Activated T-helper 9 cell treated with anti-CD3 and anti-CD28 coated beads, Interleukin-2, amount 50 U/mL, for 16 hours (primary cell): ENCODE measurements at places on chromosomes 12 and 14.

DNA sequence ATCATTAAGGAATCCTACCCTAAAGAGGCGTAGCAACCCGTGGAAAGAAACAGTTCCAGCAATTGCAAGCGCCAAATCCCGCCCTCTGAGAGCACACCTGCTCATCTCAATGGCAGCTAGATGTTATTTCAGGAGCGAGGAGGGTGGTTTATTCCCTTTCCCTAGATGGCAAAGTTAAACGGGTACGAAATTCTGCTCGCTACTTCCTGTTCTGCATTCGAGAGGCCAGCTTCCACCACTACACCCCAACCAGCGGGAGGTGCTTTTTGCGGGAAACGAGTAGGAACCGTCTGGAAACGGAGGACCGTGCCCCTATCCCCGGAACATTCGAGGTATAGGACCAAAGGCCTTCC is 536 bp downstream of the VPS29 start:
- DNase-seq = no peak

- DNase-seq = peak; percentile 13
These were observed 94.7 kb downstream of the SLC2A13 start for GRCh38 chr12:40010899-40011774.

- DNase-seq = no peak
These were observed 628 bp upstream of the LLPH start for GRCh38 chr12:66131067-66131688.

GRCh38 chr12:111605911-111606766 is 7.0 kb upstream of the ATXN2 start:
- no peak for DNase-seq

DNA sequence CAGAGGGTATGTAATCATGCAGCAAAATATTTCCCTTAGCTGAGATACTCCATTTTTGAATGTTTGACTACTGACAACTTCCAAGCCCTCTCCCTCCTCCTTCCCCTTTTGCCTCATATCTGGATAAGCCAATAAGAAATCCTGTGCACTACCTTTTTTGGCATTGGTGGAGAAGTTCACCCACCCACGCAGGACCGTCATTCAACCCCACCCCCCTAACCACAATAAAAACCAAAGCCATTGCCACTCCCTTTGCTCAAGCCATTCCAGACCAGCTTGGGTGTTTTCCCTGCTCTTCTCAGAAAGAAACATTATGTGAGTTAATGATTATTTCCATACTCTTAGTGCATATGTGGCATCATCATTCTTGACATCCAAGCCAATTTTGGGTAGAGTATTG is 176.7 kb downstream of the PTPN11 start:
- DNase-seq = no peak

DNA sequence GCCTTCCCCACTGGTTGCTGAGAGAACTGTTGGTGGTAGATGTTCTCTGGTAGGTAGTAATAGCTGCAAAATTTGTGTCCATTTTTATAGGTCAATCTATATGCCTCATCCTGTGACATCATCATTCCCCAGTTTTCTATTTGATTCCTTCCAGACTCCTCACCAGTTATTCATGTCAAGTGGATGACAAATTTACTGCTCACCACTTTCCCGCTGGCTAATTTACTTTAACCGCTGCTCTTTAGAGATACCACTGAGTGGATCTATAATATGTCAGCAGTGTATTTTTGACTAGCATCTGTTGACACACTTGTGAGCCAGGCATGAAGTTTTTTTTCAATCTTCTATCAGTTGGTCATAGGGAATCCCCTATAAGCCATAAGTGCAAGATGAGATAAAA is 24.6 kb downstream of the GPR65 start:
- no peak for DNase-seq

GRCh38 chr12:45977620-45978019 is 12.8 kb downstream of the SCAF11 start:
- DNase-seq = no peak

- DNase-seq = no peak
These were observed 39.1 kb downstream of the DIO3 start for GRCh38 chr14:101600336-101600890.

DNA sequence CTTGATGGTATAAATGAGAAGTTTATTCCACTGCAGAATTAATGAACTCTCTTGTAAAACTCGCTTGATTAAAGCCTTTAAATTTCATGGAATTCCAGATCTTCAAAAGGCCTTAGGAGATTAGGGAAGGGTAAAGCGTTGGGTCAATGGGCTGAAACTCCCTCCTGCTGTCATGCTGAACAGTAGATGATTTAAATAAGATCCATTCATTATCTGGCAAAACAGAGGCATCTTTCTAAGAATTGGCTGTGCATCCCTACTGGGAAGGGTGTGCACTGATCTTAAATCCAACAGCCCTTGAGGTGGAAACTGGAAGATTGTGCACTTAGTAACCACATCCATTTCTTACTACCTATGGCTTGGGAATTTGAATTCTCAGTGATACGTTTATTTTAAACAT is 56.0 kb downstream of the PLCZ1 start:
- DNase-seq = no peak

DNA sequence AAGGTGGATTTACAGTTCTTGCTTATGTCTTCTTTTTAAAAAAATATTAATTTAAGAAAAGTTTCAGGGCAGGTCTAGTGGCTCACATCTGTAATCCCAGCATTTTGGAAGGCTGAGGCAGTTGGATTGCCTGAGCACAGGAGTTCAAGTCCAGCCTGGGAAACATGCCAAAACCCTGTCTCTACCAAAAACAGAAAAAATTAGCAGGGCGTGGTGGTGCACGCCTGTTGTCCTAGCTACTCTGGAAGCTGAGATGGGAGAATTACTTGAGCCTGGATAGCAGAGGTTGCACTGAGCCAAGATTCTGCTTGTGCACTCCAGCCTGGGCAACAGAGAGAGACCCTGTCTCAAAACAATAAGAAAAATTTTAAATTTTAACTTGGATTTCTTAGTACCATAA is 5.4 kb upstream of the TAS2R46 start:
- no peak for DNase-seq

GRCh38 chr14:61140271-61140670 is 140.9 kb downstream of the TMEM30B start:
- DNase-seq = no peak

GRCh38 chr12:2856051-2856450 is 788 bp downstream of the TEX52 start:
- DNase-seq = no peak

DNA sequence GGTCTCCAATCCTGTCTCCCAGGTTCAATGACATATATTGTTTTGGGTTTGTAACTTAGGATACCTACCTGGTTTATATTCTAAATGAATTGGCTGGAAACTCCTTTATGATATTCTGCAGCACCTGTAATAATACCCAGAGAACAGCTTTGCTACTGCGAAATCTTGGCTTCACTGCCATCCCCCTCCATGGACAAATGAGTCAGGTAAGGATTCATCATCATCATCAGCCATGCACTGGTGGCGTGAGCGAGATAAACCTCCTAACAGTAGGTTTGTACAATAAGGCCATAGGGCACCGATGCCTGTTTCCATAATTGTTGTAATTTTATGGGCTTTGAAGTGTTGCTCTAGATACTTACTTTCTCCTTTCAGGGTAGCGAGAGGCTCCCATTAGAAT is 10.7 kb downstream of the DDX47 start:
- no peak for DNase-seq

GRCh38 chr14:36976571-36977023 is 195.8 kb downstream of the SLC25A21 start:
- DNase-seq = no peak

- DNase-seq = no peak
These were observed 43.9 kb upstream of the TESC start for GRCh38 chr12:117143008-117143532.

DNA sequence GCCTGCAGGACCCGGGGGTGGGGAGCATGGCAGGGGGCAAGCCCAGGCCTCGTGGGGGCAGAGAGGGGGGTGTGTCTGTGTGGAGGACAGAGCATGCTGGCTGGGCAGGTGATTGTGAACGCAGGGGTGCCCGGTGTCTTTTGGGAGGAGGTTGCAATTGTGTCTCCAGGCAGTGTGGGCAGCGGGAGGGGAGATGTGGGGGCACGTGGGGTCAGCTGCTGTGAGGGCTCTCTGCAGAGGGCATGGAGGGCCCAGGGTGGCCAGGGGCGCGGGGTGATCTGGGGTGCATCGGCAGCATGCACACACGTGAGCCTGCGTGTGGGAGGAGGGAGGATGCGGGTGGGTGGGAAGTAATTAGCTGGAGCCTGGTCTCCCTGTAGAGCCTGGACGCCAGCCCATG is 32.2 kb upstream of the DIO3 start:
- no peak for DNase-seq

DNA sequence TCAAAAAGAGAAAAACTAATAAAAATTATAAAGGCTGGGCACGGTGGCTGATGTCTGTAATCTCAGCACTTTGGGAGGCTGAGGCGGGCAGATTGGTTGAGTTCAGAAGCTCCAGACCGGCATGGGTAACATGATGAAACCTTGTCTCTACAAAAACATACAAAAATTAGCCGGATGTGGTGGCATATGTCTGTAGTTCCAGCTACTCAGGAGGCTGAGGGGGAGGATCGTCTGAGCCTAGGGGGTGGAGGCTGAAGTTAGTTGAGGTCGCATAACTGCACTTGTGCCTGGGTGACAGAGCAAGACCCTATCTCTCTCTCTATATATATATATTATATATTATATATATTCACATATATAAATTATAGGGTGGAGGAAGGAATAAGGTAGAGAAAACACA is 32.5 kb upstream of the ANO2 start:
- DNase-seq = no peak

GRCh38 chr12:14756334-14757143 is 46.7 kb downstream of the WBP11 start:
- DNase-seq = no peak

DNA sequence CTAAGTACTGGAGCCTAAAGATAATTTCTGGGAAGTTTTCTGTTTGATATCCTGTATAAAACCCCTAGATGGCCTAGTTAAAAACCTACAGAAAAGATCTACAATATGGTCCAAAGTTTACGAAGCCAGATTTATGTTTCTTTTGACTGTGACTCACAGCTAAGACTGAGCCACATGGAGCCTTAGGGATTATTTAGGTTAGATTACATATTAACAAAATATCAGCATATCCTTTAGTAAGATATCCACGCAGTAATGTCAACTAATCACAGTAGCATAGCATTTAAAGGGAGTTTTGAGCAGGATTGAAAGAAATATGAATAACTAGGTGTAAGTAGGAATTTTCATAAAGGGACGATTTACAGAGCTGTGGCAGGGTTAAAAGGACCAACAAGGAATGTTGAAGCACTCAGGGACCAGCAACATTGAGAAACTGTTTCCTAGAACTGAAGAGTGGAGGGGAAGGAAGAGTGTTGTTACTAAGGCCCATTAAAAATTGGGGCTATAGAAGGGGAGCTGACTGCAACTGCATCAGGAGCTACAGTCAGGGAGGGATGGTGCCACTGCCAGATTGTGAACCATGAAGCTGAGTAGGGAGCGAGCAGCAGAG is 155.5 kb downstream of the DACT1 start:
- no peak for DNase-seq

- DNase-seq = no peak
These were observed 69.5 kb downstream of the BCL11B start for GRCh38 chr14:99202516-99202915.

- DNase-seq = no peak
These were observed 698.6 kb upstream of the MDGA2 start for GRCh38 chr14:48373981-48374380.

DNA sequence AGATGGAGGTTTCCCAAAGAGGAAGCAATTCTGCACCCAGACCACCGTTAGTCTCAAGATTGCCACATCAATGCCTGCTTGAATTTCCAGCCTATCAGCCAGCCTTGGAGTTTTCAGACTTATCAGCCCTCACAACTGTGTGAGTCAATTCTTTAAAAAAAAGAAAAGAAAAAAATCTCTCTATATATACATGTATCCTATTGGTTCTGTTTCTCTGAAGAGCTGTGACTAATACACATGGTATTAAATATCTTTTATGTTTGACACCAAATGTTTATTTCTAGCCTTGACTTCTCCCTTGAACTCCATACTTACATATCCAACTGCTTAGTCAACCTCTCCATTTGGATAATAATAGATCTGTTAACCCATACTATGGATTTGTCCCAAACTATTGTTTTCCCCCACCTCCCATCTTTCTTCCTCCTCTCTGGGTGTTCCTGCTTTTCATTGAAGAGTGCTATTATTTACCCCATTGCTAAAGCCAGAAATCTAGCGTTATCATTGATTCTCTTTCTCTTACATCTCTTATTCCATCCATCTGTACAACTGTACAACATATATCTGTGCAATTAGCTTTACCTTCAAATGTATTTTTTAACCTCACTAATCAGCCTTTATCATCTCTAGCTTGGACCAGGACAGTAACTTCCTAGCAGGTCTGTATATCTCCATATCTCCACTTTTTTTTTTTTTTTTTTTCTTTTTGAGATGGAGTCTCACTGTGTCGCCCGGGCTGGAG is 22.7 kb upstream of the EID3 start:
- no peak for DNase-seq

- no peak for DNase-seq
These were observed 168.0 kb downstream of the PIK3C2G start for GRCh38 chr12:18429366-18429765.

- no peak for DNase-seq
These were observed 6.1 kb downstream of the FRMD6 start for GRCh38 chr14:51657762-51658161.

DNA sequence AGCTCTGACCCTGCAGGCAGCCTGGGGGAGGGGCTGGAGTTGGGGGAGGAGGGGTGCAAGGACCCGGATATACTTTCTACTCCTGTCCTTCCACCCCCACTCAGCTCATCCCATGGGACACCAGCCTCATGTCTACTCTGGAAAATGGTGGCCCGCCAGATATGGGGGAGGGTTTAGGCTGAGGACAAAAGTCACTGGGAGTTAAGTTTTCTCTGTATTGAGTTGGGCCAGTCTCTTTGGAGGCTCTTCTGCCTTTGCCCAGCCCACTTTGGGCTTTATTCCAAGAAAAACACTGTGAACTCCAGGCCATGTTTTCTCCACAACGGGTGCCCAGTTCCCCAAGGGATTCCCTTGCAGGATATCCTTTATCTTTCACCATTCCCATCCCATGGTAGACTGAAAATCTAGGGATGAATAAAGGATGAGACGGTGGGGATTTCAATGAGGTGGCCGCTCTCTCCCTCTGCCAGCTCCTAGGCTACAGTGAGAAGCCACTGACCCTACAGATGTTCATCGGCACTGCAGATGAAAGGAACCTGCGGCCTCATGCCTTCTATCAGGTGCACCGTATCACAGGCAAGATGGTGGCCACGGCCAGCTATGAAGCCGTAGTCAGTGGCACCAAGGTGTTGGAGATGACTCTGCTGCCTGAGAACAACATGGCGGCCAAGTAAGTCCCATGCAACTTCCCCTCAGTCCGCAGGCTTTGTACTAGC is 4.9 kb downstream of the NFATC4 start:
- DNase-seq = no peak

- no peak for DNase-seq
These were observed 27.6 kb upstream of the KCNMB4 start for GRCh38 chr12:70338531-70338930.

- DNase-seq = no peak
These were observed 845.7 kb upstream of the USP15 start for GRCh38 chr12:61414470-61414869.

DNA sequence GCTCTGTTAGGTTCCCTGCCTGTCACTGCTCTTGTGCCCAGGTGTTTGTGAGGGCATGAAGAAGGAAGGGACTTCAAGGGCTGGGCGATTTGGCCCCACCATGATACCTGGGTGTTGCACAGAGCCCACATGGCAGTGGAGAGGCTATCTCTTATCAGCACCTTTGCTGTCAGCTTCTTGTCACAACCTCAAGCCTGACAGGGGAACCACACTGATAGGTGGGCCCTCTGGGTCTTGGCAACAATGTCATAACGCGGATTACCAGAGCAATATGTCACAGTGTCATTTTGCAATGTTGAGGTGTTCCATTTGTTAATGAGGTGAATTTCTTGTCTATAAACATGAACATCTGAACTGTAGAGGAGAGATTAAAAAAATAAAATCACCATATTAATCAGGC is 22.9 kb upstream of the CACNA1C start:
- DNase-seq = no peak
